ENCODE measurements at places on chromosomes 2 and 18.

DNA sequence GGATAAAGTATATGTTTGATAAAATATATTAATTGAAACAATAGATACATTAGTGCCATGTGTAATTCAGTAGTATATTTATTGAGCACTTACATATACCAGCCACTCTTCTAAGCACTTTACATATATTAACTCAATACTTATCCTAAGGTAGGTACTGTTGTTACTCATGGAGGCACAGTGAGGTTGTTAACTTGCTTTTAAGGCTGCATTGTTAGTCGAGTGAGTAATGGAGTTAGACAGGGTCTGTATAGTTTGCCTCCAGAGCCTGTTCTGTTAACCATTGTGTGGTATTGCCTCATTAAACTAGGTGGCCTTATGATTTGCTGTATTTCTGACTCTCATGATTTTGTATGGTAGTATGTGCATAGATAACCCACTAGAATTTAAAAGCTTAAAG lies 44.2 kb downstream of the LCLAT1 start:
- DNase-seq, result no peak

GRCh38 chr2:76027761-76028160 lies 317.0 kb upstream of the GCFC2 start:
- DNase-seq, result no peak

DNA sequence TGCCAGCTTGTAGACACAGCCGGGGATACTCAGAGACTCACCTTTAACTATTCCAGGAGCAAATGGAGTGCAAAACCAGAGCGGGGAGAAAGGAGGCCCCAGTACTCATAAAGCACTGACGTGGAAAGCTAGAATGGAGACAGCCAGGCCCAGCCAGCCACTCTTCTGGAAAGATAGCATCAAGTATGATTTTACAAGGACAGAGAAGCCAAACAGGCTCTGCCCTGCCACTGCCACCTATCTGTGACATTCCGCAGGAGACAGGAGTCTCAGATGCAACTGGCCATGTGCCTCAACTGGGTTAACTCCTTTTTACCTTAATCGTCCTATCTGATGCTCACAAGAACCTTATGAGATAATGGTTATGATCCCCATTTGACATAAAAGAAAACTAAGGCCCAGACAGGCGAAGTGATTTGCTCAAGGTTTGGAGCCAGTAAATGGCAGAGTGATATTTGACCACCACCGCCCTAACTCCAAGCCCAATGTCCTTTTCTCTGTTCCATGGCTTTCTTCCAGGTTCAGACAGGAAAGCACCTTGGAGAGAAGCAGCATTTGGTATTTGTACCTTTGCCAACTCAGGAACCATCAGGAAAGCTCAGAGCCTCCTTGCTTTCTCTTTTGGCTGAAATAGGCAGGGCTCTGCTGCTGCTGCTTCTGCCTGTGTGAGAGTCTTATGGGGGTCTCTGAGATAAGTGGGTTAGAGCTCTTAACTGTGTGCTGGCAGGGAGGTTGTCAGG lies 15.6 kb downstream of the KIF3C start:
- DNase-seq, result no peak

DNA sequence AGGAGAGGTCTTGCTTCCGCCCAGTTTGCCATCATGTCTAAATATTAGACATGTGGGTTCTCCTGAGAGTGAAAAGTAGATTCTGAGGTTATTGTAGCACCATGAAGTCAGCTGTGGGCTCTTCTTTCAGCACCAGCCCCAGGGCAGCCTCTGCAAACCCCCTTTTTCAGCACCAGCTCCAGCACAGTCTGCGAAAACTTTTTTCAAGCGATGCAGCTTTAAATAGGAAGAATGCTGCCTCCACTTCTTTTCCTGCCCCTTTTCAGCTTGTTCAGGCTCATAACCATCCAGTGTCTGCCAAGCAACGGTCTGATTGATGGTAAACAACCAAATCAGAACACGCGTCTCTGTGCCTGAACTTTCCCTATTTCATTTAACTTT lies at the start of gene COL5A2:
Gene COL5A2 (minus strand): TSS at position 192 of the 381 bp plus-strand sequence. CDS start 157 bp downstream, at position 35.
- DNase-seq, result peak; percentile 80

DNA sequence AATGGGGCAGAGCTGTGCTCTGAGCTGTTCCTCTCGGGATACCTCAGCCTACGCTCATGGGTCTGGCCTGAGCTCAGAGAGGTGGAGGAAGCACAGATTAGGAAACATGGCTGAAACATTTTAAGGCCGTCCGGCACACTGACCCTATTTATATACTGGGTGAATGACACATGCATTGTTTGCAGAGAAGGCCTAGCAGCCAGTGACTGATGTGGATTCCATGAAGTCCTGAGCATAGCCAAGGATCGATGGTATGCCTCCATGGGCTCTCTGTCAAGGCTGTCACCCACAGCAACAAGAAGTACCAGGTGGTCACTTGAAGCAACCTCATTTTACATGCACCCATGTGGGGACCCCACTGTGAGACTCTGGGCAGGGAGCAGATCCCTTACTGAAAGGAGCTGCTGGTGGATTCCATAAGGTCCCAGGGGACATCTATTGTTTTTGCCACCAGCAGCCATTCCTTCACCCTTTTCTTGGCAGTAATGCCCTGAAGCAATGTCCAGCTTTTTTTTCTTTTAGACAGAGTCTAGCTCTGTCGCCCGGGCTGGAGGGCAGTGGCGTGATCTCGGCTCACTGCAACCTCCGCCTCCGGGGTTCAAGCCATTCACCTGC lies 8.4 kb downstream of the PTMA start:
- DNase-seq, result no peak

DNA sequence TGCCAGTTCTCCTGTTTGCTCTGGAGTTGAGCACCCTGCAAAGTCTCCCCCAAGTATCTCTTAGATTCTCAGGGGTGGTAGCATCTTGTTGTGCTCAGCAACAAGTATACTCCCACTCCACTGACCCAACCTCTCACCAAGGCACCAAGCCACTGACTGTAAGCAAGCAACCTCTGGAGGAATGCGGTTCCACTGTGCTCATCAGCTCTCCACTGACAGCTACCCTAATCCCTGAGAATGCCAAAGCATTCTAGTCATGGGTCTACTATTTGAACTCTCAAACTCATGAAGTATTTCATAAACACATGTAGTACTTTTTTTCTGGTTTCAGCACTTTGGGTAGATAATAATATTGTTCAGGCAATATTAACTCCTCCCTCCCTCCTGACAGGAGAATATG lies 170.0 kb downstream of the EPHA4 start:
- peak; percentile 29 for DNase-seq

GRCh38 chr2:152396051-152396511 lies 61.1 kb downstream of the FMNL2 start:
- DNase-seq, result no peak

GRCh38 chr18:9038277-9038871 lies 64.1 kb upstream of the NDUFV2 start:
- DNase-seq, result no peak

- DNase-seq, result no peak
Measured at GRCh38 chr2:53600815-53601214, 166.8 kb upstream of the CHAC2 start.

- DNase-seq, result no peak
Measured at GRCh38 chr2:157150747-157151146, 106.8 kb upstream of the GALNT5 start.

DNA sequence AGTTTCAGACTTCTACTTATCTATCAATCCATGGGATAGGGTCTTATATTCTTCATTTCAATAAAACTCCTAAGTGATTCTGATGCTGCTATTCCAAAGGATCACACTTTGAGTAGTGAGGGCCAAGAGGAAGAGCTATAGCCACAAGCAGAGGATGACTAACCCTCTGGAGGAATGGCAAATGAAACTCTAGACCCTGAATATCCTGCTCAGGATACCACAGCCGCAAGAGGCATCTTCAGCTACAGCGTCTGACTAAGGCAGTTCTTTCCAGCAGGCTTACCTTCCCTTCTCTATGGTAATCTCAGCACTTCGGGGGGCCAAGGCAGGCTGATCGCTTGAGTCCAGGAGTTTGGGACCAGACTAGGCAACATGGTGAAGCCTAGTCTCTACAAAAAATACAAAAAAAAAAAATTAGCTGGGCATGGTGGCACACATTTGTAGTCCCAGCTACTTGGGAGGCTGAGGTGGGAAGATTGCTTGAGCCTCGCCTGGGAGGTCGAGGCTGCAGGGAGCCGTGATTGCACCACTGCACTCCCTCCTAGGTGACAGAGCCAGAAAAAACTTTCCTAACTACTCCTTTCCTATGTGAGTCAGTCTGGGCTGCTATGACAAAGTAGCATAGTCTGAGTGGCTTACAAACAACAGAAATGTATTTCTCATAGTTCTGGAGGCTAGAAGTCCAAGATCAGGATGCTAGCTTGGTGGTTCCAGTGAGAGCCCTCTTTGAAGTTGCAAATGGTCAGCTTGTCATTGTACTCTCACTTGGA lies 371.9 kb downstream of the IRS1 start:
- DNase-seq, result peak; percentile 82

DNA sequence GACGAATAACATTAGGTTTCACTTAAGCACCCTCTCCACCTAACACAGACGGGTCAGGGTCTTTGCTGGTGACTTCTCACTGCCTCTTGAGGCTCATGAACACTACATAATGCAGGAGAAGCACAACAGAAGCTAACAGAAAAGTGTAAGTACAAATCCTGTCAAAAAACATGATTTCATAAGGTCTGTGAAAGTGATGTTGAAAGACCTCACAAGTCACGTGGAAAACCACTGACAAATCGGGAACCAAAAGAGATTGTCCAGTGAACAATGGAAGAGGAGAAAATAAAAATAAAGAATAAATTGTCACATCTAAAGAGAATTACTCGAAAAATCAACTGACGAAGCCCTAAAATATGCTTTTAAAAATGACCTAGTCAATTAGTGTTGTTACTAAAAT lies 14.0 kb downstream of the PSD4 start:
- no peak for DNase-seq

DNA sequence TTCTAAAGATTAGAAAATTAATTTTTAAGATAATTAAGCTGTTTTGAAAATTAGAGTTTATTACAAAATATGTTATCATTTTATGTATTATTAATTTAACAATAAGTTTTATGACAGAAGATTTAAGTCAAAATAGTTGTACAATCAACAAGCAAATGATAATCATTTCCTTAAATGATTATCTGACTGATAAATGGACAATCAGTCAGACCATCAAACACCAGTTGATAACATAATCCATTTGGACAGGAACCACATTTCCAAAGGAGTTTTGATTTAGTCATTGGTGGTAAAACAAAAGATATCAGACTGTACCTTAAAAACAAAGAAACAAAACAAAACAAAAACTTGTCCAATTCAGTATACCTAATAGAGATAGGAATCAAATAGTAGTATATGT lies 1.9 kb downstream of the TFPI start:
- DNase-seq, result no peak

DNA sequence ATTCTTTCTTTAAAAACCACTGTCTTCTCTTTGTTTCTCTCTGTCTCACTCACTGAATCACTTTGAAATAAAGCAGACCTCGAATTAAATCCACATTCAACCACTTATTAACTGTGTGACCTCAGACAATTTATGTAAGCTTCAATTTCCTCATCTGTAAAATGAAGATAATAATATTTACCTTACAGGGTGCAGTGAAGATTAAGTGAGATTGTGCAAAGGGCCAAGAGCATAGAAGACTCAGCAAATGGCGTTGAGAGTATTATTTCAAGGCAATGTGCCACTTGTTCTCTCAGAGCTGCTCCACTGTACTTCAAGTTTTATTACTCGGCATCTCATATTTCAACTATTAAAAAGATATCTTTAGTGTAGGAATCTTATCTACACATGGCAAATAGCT lies 454.2 kb upstream of the HNRNPA3 start:
- DNase-seq, result no peak

GRCh38 chr2:147223553-147224060 lies 621.2 kb upstream of the ACVR2A start:
- DNase-seq, result no peak

GRCh38 chr2:8303322-8303832 lies 378.5 kb upstream of the ID2 start:
- DNase-seq, result no peak

- no peak for DNase-seq
Measured at GRCh38 chr2:86337244-86337835, at the start of gene REEP1. Gene REEP1, minus strand, starts transcription at chr2:86337626. Its CDS starts 116 bp downstream, at chr2:86337510.

DNA sequence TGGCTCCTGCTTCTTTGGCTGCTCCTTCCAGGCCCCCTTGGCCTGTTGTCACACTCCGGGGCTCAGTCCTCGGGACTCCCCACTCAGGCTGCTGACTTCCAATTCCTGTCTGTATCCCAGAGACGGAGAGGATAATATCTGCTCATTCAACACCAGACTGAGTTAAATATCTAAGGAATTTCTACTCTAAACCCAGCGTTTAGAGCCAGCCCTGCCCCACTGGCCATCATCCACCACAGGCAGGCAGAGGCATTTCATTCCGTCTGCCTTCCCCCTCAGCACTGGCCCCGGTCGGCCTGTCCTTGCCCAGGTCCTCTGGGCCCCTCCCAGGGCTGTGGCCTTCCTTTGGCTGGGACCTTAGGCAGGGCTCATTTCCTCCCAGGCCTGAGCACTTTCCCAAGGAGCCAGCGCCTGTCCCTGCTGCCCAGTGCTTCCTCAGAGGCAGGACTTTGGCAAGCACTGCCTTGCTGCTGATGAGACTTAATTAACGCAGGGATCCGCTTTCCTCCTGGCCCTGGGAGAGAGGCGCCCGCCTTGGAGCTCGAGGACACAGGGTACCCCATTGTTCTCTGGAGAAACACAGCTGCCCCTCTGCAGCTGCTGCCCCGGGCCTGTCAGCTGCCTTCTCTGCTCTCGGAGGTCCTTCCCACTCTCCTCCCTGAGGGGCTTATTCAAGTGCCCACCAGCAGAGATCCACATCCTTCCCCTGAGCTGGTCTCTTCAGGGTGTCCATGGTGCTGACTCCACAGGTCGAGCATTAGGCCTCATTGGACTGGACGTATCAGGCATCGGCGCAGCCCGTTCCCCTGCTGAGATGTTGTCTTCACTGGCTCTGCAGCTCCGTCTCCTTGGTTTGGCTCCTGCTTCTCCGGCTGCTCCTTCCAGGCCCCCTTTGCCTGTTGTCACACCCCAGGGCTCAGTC lies 42.8 kb downstream of the ATOH8 start:
- DNase-seq, result no peak

DNA sequence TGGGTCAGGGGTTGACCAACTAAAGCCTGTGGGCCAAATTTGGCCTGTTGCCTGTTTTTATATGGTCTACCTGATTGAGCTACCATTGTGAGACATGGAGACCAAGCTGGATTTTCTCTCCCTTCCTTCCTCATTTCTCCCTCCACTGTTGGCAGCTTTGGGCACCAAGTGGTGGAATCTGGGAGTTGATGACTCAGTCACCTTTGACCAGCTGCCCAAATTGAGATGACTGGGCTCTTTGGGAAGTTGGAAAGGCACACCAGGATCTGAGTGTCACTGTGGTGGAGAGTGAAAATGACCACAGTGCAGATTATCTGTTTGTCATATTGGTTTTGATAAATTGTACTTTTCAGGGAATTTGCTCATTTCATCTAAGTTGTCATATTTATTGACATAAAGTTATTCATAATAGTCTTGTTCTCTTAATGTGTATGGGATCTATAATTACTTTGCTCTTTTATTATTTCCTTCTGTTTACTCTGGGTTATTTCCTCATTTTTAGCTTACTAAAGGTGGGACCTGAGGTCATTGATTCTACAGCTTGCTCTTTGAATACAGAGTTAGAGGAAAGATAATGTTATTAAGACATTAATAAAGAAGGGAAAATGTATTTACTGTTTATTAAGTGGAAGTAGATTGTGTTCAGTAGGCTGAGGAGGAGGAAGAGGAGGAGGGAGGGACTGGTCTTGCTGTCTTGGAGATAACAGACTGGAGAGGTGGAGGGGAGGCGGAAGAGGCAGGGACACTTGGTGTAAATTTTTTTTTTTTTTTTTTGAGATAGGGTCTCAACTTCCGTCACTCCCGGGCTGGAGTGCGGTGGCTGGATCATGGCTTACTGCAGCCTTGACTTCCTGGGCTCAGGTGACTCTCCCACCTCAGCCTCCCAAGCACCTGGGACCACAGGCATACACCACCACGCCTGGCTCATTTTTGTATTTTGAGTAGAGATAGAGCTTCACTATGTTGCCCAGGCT lies 31.8 kb downstream of the AGFG1 start:
- DNase-seq, result no peak

Data from AG04449 (cell line).